NCI-H1436 treated with DMSO at 0.1 percent for 48 hours (cell line): ENCODE measurements at places on chromosomes 16 and 17.

DNA sequence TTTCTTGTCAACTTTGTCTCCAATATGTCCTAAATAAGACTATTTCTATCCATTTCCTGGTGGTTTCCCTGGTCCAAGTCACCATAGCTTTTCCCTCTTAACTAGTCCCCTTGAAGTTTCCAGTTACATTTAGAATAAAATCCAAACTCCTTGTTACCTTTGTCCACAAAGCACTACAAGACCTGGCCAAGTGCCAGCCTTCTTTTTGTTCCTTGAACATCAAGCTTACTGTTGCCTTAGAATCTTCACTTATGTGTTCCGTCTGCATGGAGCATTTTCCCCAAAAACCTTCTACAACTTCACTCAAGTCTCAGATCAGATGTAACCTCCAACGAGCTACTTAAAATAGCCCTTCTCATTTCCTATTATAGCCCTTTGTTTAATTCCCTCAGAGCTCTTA lies 101.4 kb downstream of the ITFG1 start:
- DNase-seq, result no peak

- DNase-seq, result no peak
These were observed 7.9 kb upstream of the GSDMA start for GRCh38 chr17:39954876-39955275.

GRCh38 chr17:57679906-57680695 lies 65.0 kb downstream of the CCDC182 start:
- no peak for DNase-seq

- DNase-seq, result no peak
These were observed 19.8 kb downstream of the NPTX1 start for GRCh38 chr17:80456465-80457235.

GRCh38 chr17:45849536-45849990 lies 4.9 kb downstream of the SPPL2C start:
- DNase-seq, result no peak

DNA sequence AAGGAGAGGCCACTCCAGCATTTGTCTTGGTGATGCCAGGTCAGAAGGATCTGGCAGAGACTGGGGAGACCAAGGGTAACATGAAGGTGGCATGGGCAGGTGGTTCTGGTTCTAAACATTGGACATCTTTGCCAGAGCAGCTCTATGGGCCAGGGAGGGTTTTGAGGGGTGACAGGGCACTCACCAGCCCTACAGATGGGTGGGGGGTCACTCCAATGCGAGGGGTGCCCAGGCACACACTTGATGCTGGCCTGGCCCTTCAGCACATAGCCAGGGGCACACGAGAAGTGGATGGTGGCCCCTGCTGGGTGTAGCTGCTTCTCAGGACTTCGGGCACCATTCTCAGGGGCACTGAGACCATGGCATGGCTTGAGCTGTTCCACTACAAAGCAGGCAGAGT lies 5.5 kb upstream of the PHF12 start:
- DNase-seq, result no peak

DNA sequence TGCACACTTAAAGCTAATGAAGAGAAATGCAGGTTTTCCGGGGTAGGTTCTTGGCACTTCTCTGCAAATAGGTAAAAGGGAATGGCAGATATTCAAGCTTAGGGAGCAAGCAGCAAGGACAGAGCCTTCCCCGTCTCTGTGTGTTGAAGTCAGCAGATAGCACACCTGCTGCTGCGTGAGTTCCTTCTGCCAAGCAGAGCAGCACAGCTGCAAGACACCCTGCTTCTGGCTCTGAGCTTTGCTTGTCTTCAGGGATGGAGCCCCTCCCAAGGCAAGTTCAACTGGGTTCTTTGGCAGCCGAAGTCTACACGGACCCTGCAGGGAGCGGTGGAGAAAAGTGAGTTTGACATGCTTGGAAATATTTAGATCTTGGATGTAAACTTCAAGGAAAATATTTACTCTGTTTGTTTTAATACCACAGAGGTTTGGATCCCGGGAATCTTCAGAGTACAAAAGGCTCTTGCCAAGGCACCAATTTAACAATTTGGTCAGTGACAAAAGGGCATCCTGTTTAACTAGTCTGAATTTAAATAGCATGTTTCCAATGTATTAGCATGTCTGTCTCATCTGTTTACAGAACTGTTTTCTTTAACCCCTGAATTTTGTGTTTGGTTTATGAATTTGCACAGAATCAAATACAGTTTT lies 113.4 kb upstream of the KCNJ16 start:
- no peak for DNase-seq

DNA sequence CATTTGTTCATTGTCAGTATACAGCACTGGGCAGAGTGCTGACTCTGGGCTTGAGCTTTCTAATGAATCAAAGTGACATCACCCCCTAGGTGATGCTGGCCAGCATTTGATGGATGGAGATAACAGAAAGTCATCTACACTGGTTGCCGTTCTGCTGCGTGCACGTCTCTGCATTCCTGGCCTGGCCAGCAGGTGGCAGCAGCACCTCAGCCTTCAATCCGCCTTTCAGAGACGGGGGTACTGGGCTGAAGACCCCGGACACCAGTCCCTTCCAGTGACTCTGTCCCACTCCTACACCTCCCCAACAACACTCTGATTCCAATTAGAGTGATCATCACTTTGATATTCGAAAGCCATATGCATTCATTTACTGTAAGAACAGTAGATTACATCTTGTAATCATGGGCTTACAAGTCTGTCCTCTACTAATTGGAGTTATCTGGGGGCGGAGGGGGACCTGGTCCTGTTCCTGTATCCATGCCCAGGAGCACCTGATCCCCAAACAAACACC lies 6.0 kb downstream of the CPSF4L start:
- DNase-seq, result no peak

- peak; percentile 2 for DNase-seq
These were observed 39.5 kb downstream of the VMP1 start for GRCh38 chr17:59746849-59747445.

- DNase-seq, result no peak
These were observed 500 bp downstream of the COX6A2 start for GRCh38 chr16:31427441-31428278.

- DNase-seq, result no peak
These were observed 84.9 kb downstream of the HS3ST2 start for GRCh38 chr16:22898874-22899348.

DNA sequence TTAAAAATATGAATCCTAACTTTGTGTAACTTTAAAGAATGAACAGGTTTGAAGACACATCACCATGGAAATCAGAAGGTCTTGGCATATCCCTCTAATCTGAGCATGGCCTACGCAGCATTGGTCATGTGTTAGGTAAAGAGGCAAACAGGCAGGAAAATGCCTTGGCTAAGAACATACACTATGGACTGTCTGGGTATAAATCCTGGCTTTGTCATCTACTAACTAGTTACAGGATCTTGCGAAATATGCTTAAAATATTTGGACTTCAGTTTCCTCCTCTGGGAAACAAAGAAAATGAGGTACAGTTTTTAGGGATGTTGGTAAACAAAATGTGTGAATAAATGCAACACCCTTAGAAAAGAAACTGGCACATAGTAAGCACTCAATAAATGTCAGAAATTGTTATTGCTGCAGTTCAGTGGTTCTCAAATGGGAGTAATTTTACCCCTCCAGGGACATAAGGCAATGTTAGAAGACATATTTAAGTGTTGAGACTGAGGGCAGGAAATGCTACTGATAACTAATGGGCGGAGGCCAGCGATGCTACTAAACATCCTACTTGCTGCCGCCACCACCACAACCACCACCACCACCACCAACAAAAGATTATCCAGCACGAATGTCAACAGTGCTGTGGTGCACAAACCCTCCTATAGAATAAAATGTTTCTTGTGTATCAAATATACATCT lies 770.8 kb upstream of the SOX9 start:
- DNase-seq, result no peak

DNA sequence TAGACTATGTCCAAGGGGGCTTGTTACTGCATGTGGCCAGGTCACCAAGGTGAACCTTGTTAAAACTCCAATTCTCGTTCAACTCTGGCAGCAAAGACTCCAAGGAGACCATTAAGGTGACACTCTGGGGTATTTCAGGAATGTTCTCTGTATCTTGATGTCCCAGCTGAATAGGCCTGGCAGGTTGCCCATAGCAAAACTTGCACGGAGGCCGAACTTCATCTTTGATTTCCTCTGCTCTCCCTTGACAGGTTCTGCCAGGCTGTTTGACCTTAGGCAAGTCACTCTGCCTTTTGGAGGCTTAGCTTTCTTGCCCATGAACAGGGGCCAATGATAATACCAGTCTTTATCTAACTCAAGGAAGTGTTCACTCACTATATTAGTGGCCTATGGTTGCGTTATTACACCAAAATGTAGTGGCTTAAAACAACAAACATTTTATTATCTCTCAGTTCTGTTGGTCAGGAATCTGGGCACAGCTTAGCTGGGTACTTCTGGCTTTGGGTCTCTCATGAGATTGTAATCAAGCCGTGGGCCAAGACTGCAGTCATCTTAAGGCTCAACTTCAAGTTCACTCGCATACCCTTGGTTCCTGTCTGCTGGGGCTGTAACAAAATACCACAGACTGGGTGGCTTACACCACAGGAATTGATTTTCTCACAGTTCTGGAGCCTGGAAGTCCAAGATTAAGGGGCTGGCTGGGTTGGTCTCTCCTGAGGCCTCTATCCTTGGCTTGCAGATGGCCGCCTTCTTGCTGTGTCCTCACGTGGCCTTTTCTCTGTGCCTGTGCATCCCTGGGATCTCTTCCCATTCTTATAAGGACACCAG lies 168.5 kb downstream of the UTP18 start:
- DNase-seq, result no peak

- DNase-seq, result no peak
These were observed 19.8 kb upstream of the TEKT3 start for GRCh38 chr17:15361151-15361550.

GRCh38 chr17:74177018-74177450 lies 26.4 kb upstream of the RPL38 start:
- DNase-seq, result no peak

DNA sequence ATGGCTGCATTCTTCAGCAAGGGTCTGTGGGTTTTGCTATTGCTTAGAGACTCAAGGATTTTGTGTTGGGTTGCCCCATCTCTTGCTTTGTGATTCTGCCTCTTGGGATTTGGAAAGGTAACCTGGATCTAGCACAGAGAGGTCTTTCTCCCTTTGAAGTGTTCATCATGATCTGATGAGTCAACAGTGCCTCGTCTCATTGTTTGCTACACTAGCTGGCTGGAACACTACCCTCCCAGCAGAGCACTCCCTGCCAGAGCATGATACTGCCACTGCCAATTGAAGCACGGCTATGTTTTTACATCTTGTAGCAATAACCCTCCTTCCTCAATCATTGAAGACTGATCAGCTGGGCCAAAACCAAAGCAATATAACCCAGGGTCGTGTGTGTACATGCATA lies 361.0 kb downstream of the CDH13 start:
- DNase-seq, result no peak

- no peak for DNase-seq
These were observed 1.0 kb upstream of the SALL1 start for GRCh38 chr16:51151961-51152663.

DNA sequence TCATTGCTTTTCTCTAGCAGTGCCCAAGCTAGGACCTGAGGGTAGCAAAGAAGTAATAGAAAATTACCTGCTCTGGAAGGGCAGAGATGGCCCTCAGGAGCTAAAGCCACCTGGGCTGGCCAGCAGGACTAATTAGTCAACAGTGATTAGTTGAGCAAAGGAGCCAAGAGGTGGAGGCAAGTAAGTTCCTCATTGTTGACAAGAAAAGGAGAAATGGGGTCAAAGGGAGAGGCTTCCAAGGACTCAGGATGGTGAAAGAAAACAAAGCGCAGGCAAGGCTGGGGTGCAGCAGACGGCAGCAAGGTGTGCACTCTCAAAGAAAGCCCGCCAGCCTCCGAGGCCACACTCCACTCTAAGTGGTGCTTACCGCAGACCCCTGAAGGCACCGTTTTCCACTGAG lies 44.6 kb downstream of the CMTM4 start:
- DNase-seq, result no peak

GRCh38 chr16:27252206-27252585 lies 16.4 kb downstream of the NSMCE1 start:
- DNase-seq, result no peak

DNA sequence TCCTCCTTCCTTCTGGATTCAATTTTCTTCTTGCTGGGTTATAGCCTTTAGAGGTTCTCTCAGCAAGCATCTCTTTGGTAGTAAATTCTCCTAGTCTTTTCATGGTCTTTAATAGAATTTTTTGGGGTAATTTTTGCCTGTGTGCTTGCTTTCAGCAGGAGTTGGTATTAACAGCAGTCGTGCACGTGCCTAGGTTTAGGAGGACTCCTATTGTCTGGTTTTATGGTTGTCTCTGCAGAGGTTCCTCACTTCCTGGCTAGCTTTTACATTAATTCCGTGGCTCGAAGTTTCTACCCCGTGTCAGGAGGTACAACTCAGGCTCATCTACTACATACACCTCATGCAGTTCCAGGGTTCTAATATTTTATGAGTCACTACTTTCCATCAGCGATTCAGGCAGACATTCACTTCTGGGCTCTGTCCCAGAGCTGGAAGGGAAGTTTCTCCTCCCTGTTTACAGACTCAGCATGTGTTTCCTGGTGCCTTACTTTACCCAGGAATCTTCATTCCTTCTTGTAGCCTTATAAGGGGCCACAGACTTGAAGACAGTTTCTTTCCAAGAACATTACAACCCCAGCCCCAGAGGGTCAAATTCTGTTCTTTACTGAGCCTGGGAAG lies 643.6 kb downstream of the HS3ST4 start:
- no peak for DNase-seq

- no peak for DNase-seq
These were observed 399.8 kb downstream of the KCNJ2 start for GRCh38 chr17:70569128-70569527.

DNA sequence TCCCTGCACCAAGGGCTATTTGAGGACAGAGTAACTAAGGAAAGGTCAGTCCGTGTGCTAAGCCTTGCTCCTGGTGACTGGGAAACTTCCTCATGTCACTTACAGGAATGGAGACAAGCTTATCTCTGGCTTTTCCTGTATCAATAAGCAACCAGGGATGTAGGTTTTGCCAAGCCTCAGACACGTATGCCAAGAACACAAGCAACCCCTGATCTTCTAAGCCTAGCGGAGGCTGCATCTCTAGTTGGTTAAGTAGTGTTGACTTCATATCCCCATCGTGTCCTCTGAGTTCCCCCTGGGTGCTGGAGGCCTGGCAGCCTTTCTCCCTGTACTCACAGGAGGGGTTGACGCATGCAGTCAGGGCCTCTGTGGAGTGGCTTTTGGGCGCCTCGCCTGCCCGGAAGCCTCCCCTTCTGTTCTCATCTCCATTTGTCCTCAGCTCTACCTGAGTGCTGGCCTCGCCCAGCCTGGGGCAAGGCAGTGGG lies 1.4 kb upstream of the C1QTNF1 start:
- no peak for DNase-seq

- no peak for DNase-seq
These were observed at the start of gene SGSM2 for GRCh38 chr17:2336852-2337543. TSS of gene SGSM2 (plus strand) at chr17:2337501. CDS start at chr17:2337689, 188 bp downstream.

DNA sequence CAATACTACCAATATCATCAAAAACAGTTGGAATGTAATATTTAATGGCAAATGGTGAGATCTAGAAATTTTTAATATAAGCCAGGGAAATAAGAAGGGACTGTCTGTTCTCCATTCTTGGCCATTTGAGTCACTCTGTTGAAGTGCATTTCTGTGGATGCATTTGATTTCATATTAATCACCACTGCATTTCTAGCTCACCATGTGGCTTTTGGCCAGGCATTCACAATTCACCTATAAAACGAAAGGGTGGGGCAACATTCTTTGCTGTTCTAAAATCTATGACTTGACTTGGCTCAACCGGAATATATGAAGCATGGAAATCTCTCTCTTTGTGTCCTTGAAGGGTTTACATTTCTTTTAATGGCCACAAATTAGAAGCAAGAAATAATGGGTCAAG lies 483.0 kb downstream of the SLC39A11 start:
- DNase-seq, result no peak

GRCh38 chr17:79844869-79845600 lies 5.8 kb upstream of the CBX4 start:
- DNase-seq, result no peak

- no peak for DNase-seq
These were observed 18.3 kb downstream of the ITGAX start for GRCh38 chr16:31373235-31373634.
